ENCODE measurements at places on chromosomes 3 and 15.

DNA sequence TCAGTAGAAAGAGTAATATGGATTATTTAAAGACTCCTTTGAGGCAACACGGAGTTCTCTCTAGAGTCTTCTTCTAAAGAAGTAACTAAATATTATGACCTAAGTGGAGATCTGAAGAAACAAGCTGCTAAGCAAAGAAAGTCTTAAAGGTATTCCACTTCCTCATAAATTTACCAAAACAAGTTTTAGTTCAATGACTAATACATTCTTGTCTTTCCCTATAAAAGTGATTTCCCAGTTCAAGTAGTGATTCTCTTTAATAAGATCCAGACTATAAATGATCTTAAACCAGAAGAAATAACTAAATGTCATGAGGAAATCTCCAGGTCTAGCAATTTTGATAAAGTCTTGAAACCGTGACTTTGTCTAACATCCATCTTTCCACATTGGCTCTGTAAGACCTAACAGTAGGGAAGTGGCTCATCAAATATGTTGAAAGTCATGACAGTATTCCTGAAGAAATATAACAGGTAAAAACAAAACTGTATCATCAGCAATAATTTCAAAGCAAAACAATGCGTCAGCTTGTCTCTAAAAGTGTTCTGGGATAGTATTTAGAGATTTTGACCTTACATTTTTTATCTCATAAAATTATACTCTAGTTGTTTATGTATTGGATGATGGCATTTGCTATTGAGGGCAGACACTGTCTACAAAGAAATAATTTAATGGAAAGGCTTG lies 51.8 kb upstream of the NEDD4 start:
- DNase-seq, result no peak

GRCh38 chr3:113717308-113717707 lies 20.9 kb upstream of the USF3 start:
- no peak for DNase-seq

GRCh38 chr3:58772462-58772861 lies 105.9 kb upstream of the FAM3D start:
- no peak for DNase-seq

DNA sequence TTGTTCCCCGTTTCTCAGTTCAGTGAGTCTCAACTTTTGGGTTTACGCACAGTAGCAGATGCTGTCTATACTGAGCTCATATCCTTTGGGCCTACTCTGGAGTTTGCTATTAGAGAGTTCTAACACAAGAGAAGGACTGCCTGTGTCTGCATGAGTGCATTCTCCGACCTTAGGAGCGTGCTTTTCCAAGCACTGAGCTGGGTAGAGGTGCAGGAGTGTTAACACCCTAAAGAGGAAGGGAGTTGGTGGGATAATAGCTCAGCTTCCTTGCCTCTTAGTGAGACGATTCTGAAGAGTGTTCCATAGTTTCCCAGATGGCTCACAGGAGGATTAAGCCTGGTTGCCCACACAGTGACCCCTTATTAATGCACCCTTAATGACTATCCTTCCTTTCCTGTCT lies 6.9 kb upstream of the OXSR1 start:
- no peak for DNase-seq

DNA sequence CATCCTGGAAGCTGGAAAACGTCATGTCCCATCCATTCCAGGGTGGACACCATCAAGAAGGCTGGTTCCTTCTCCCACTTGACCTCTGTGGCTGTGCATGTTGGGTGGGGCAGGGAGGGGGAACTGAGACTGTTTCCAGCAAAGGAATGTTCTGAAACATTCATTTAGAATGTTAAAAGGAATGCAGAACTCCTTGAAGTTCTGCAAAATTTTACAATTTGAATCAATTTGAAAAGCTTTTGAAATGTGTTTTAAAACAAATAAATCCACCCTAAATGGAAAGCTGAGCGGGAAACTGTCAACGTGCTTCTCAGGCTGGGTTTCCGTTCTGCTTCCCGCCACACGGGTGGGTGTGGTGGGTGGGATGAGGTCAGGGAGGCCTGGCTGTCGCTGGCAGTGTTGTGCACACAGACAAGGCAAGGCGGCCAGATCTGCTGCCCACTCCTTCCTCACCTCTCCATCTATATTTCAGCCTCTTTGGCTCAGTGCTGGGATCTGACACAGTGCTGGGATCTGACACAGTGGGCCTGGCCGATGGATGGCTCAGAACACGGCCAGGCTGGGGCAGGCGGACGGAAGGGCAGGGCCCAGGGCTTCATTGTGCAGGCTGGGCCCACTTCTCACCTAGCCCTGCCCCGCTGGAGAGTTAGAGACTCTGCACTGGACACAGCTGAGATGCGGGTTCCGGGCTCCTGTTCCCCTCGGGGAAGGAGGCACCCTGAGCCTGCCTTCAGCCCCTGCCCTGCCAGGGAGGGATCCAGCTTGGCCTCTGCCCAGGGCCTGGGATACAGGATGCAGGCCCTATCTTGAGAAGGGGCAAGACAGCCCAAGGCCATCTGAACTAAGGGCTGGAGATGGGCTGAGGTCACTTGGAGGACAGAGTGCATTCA lies 110.4 kb downstream of the TMEM266 start:
- DNase-seq, result no peak

DNA sequence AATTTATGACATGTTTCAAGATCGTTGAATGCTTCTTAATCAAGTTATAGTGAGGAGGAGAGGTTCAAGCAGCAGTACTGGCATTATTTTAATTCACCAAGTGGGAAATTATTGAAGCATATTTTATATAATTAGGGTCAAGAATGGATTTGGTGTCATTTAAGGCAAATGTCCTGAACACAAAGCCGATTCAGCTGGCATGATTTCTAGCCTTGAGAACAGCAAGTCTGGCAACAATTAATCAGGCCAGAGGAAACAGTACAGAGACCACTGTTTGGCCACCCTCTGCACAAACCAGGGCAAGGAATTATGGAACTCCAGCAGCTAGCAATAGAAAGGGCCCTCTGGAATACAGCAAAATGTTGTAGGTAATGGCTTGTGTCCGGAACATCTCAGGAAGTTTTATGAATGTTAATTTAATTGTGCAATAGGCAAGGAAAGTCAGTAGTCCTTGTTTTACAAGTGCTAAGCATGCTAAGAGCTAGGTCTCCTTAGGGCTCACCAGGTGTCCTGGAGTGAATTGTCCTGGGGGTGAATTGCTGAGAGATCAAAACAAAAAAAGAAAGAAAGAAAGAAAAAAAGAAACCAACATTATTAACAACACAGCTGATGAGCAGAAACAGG lies 38.7 kb upstream of the SNRK start:
- DNase-seq, result no peak

DNA sequence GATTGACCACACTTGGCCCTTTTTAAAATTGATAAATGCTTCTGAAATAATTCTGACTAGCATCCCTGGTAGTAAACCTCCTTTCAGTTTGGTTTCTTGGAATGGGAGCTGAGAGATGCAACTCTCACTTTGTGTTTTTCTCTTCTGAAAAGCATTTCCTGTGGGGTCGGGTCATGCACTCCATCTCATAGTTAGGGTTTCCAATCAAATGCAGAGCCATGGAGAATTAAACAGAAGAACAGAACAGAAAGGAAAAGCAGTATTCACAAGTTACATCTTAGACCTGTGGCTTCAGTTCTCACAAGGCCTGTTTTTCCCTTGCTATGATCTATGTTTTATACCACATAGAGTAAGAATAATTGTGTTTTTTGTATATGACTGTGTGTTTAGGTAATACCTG lies 39.7 kb downstream of the SENP2 start:
- DNase-seq, result no peak

GRCh38 chr3:122974764-122975162 lies 52.8 kb downstream of the SEMA5B start:
- no peak for DNase-seq

DNA sequence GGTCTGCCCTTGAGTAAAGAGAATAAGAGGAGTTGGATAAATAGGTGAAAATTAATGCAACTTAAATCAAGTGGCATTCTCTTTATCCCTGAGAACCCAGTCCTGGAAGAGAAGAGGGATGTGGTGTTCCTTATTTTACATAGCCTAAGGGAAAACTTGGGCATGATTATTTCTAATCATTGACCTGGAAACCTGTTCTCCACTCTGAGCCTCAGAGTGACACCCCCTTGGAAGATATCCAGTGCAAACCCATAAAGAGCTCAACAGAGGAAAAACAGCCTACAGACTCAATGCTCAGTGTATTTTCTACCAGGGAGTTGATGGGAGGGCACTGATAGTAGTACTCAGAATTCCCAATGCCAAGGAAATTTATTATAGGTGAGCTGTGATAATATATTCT lies 22.0 kb downstream of the SLC15A2 start:
- DNase-seq, result no peak
